ENCODE measurements at places on chromosomes 13 and 19. TPM values are rescaled to one million over a fixed set of nuclear protein-coding genes. Genes with fewer than 3 reads are reported as not detected.

Gene CYP2S1
- 173 TPM for total RNA-seq

- peaks cover 3% of the 10 kb centered on the region for H3K4me1 ChIP-seq
- H3K27me3 ChIP-seq, result no peaks in the 10 kb centered on the region
- H3K36me3 ChIP-seq, result peaks cover 17% of the 10 kb centered on the region
- no peak for DNase-seq
These were observed 12.6 kb downstream of the METTL21C start for GRCh38 chr13:102682211-102682610.

DNA sequence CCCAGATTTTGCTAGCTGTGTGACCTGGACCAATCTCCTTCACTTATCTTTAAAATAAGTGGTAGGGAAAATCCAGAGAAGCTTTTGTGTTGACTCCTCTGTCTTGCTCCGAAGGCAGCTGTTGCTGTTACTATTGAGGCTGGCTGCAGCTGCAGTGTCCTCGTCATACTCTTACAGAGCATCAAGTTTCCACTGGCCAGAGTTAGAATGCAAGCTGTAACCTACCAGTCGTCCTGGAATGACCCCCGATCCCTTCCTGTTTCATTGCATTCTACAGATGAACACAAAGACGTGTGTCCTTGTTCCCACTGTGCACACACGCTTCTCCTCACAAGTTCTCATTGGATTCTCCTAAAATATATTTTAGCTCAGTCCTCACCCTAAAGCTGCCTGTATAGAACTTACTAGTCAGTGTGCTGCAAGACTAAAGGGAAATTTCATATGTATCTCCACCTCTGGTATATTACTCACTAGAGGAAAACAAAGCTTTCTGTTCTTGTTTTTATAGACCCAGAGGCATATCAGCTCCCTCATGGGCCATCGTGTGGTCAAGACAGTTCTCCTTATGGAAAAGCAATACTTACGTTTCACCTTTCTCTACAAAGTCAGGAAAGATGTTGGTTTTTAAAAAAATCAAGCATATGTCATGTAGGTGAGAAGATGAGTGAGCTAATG, 589.8 kb downstream of the LMO7 start:
- H3K27me3 ChIP-seq, result no peaks in the 10 kb centered on the region
- H3K27ac ChIP-seq, result no peak overlapping the region
- DNase-seq, result no peak

DNA sequence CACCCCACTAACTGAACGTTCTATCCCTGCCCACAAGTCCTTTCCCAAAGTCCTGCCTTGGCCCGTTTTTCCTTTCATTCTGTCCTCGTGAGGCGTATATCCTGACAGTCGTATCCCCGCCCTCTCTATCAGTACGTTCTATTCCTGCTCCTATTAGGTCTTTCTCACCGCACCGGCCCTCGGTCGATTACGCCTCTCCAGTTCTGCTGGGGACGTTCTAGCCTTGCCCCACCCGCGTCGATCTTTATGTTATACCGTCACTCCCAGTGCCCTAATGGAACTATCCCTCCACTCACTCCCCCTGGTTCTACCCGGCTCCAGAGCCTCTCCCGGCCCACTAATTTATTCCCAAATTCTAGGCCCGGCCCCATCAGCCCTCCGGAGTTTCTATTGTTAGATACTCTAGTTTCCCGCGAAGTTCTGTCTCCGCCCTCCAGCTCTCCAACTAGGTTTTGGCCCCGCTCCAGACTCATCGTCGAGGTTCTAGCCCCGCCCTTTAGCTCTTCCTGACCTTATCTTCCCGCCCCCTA, 2.0 kb downstream of the PLAUR start:
- peak overlapping the region; percentile 89 for H3K4me3 ChIP-seq
- H3K36me3 ChIP-seq, result peaks cover 15% of the 10 kb centered on the region
- H3K4me1 ChIP-seq, result peaks cover 31% of the 10 kb centered on the region
- peaks cover 31% of the 10 kb centered on the region for H3K27me3 ChIP-seq
- H3K27ac ChIP-seq, result peak overlapping the region; percentile 97

All from WTC11 (cell line).